Lower lobe of right lung (tissue), 2 donors: ENCODE measurements at places on chromosomes 5 and 9. TPM values are rescaled to one million over a fixed set of nuclear protein-coding genes. Genes with fewer than 3 reads are reported as not detected.

DNA sequence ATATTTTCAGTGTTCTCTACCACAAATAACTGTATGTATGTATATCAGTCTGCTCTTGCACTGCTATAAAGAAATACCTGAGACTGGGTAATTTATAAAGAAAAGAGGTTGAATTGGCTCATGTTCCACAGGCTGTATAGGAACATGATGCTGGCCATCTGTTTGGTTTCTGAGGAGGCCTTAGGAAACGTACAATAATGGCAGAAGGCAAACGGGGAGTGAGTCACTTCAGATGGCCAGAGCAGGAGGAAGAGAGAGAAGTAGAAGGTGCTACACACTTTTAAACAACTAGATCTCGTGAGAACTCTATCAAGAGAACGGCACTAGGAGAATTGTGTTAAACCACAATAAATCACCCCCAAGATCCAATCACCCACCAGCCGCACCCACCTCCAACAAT lies 121.7 kb downstream of the ADAMTS6 start:
- no peak for DNase-seq
- no peaks in the 10 kb centered on the region for H3K4me1 ChIP-seq
- H3K27ac ChIP-seq = no peak overlapping the region
- H3K4me3 ChIP-seq = no peak overlapping the region
- H3K36me3 ChIP-seq = no peaks in the 10 kb centered on the region

The SLC25A2 gene
- total RNA-seq = 0.71 TPM

DNA sequence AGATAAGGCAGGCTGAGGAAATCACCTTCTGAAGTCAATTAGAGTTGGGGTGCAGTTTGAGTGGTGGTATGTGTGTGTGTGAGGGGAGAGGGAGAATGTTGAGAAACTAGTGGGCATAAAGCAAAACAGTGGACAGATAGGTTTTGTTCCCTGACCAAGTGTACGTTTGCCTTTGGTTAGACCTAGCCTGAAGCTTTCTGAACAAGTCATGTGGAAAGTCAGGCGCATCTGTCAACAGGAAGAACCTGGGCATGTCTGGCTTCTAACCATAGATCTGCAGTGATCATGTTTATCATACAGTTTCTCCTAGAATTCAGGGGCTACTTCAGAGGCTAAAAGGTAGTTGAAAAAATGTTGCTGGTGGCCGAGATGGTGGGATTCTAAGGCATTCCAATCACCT lies 143.2 kb upstream of the PCA3 start:
- H3K27ac ChIP-seq = no peak overlapping the region
- DNase-seq = no peak
- no peak overlapping the region for H3K4me3 ChIP-seq
- no peaks in the 10 kb centered on the region for H3K36me3 ChIP-seq

The C9 gene
- total RNA-seq = 0.27 TPM

- no peaks in the 10 kb centered on the region for H3K36me3 ChIP-seq
- no peak overlapping the region for H3K27ac ChIP-seq
- no peaks in the 10 kb centered on the region for H3K4me1 ChIP-seq
- no peaks in the 10 kb centered on the region for H3K27me3 ChIP-seq
- DNase-seq = no peak
- H3K4me3 ChIP-seq = no peak overlapping the region
These were observed 87.0 kb upstream of the TLE1 start for GRCh38 chr9:81776390-81776789.

DNA sequence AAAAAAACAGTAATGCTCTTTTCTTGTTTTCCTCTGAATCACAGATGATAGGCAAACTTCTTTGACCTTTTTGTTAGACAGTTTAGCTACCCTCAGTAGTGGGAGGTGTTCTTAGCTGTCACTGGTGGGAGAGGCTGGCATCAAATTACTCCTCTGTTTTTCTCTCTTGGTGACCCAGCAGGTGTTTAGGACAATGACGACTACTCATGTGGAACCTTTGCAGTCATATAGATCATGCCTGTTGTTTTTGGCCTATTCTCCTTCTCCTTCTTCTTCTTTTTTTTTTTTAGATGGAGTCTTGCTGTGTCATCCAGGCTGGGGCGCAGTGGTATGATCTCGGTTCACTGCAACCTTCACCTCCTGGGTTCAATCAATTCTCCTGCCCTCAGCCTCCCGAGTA lies 15.4 kb upstream of the NPR2 start:
- no peaks in the 10 kb centered on the region for H3K36me3 ChIP-seq
- no peak overlapping the region for H3K4me3 ChIP-seq
- H3K27ac ChIP-seq = no peak overlapping the region
- no peak for DNase-seq

DNA sequence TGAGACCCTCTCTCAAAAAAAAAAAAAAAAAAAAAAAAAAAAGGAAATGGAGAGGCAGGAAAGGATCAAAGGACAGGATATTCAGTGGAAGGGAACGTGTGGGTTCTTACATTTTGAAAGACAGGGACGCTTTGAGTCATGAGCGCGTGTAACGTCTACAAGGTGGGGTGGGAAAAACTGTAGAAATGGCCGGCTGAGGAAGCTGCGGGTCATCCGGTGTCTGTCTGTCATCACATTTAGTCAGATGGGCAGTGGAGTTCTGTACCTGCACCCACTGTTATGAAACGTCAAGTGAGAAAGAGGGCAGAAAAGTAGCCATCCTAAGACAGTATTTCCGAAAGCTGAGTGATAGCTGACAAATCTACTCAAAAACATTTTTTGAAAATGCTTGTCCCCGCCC lies 159.8 kb downstream of the SMARCA2 start:
- H3K27ac ChIP-seq = no peak overlapping the region
- DNase-seq = no peak

GRCh38 chr5:82719368-82719767 lies 357.8 kb downstream of the TMEM167A start:
- no peaks in the 10 kb centered on the region for H3K27me3 ChIP-seq
- H3K27ac ChIP-seq = no peak overlapping the region
- no peak for DNase-seq
- no peaks in the 10 kb centered on the region for H3K36me3 ChIP-seq
- no peaks in the 10 kb centered on the region for H3K4me1 ChIP-seq
- no peak overlapping the region for H3K4me3 ChIP-seq

GRCh38 chr5:22662391-22662790 lies 190.8 kb downstream of the CDH12 start:
- H3K27me3 ChIP-seq = no peaks in the 10 kb centered on the region
- no peaks in the 10 kb centered on the region for H3K4me1 ChIP-seq
- H3K4me3 ChIP-seq = no peak overlapping the region
- H3K36me3 ChIP-seq = no peaks in the 10 kb centered on the region

GRCh38 chr9:33695299-33695698 lies 100.1 kb upstream of the PRSS3 start:
- H3K27me3 ChIP-seq = no peaks in the 10 kb centered on the region
- DNase-seq = no peak
- H3K36me3 ChIP-seq = no peaks in the 10 kb centered on the region
- H3K4me1 ChIP-seq = no peaks in the 10 kb centered on the region
- H3K4me3 ChIP-seq = no peak overlapping the region

DNA sequence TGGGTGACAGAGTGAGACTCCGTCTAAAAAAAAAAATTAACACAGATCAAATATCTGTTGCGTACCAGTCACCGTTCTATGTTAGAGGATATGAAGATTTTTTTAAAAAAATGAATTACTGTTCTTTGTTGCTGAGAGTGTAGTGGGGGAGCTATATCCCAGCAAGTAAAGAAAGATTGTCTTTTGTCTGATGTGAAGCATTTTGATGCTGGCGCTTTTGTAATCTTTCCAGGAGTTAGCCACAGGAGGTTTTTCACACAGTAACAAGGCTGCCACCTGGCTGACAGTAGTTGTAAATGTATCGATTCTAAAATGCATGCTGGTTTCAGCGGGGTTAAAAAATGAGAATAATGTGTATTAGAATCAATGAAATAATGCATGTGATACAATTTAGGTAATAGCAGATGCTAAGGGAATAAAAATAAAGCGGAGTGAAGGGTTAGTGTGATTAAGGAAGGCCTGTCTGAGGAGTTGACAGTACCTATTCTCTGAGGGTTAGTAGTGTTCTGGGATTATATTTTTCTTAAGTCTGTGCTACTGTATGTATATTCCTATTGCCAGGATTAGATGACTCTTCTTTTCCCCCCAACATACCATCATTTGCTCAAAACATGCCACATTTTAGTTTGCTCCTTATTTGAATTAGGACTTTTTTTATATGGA lies 3.4 kb downstream of the LMNB1 start:
- H3K4me3 ChIP-seq = no peak overlapping the region
- no peak for DNase-seq
- no peaks in the 10 kb centered on the region for H3K36me3 ChIP-seq
- H3K27me3 ChIP-seq = no peaks in the 10 kb centered on the region
- no peak overlapping the region for H3K27ac ChIP-seq

DNA sequence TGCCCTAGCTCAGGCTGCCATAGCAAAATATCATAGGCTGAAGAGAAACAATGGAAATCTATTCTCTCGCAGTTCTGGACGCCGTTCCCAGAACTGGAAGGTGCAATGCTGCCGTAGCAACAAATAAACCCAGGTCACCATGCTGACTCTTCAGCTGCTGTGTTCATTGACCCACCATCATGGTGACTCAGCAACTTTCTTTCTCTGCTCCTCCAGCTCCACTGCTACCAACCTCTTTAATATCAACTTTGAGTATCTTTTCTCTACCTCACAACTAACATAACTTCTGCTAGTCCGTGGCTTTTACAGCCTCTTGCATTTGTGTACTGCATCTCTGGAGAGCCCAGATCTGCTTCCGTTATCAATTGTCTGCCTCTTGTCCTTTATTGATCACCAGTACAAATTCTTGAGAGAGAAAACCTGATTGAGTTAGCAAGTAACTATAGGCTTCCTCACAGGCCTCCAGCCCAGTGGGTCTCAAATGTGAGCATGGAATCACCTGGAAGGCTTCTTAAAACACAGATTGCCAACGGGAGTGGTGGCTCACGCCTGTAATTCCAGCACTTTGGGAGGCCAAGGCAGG lies 47.3 kb upstream of the SLC30A5 start:
- no peak overlapping the region for H3K27ac ChIP-seq
- H3K36me3 ChIP-seq = no peaks in the 10 kb centered on the region
- no peaks in the 10 kb centered on the region for H3K27me3 ChIP-seq
- peaks cover 7% of the 10 kb centered on the region for H3K4me1 ChIP-seq

DNA sequence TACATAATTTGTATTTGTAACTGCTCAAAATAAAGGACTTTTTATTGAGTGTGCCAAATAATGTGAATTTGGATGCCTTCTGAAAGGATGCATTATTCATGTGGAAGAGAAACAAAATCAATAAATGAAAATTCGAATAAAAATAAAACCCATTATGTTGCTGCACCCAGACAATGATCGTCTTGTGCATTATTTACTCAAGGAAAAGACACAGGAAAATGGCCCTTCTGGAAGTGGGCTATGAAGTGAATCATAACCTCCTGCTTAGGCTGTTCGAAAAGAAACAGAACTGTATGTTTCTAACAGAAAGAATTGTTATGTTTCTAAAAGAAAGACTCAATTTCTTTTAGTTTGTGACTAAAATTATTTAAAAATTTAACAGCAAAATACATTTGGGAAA lies 168.9 kb upstream of the NFIB start:
- H3K36me3 ChIP-seq = no peaks in the 10 kb centered on the region
- H3K4me1 ChIP-seq = no peaks in the 10 kb centered on the region
- no peak for DNase-seq
- no peak overlapping the region for H3K27ac ChIP-seq
- H3K27me3 ChIP-seq = no peaks in the 10 kb centered on the region

DNA sequence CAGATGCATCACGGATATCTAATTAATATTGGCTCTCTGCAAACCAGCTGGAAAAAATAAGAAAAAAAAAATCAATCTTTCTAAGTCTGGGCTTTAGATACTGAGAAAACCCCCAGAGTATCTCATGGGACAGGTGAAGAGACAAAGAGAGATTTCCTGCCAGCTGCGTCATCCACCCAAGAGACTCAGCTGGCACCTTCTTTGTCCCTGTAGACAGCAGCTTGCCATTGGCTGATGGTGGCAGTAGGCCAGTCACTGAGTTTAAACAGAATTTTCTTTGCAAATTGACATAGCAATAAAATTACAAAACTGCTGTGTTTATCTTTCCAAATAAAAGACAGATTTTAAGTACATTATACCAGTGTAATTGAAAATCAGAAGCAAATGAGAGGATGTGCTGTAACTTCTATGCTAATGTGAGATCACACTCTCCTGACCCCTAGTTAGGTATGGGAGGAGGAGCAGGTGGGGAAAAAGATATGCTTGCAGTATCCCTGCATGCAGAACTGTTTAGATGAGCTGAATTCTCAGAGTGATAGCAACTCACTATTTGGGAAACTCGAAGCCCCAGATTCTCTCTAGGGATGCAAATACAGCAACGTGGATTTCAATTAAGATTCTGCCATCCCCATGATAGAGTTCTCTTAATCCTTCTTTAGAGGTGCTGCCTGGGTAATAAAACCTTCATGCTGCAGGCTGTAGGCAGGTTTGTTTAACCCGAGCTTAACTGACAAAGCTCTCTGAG lies 72.2 kb downstream of the NMUR2 start:
- no peak overlapping the region for H3K27ac ChIP-seq
- no peaks in the 10 kb centered on the region for H3K27me3 ChIP-seq
- H3K4me3 ChIP-seq = no peak overlapping the region
- H3K4me1 ChIP-seq = no peaks in the 10 kb centered on the region

The FOXD4 gene
- 0.32 TPM for total RNA-seq

The ANKRD20A1 gene
- 1.7 TPM for total RNA-seq
